ENCODE measurements at places on chromosomes 2 and 18. TPM values are rescaled to one million over a fixed set of nuclear protein-coding genes. Genes with fewer than 3 reads are reported as not detected.

GRCh38 chr2:74816540-74817303, 17.2 kb upstream of the HK2 start:
- no peak for DNase-seq

GRCh38 chr2:177467646-177468045, 75.1 kb downstream of the AGPS start:
- DNase-seq = no peak

DNA sequence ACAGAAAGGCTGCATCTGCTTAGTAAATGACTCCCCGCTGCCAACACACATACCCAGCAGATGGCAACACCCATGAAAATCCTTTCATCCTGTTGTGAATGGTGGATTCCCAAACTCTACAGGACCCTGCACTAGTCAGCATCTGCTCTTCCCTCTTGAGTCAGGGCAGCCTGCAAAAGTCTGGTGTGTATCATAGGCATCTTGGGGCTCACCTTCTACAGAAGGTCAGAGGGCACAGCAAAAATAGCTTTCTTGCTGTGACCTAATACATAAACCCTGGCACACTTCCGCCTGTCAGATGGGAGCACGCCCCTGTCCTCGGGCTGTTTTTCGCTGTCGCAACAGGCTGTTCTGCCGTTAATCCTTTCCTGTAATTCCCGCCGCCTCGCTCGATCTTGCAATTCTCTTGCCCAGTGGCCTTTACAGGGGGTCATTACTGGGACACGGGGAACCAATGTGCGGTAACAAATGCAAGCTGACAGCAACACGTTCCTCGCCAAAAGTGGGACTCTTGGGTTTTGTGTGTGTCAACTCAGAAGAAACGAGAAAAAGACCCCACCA, 19.9 kb upstream of the SCYGR1 start:
- DNase-seq = no peak

DNA sequence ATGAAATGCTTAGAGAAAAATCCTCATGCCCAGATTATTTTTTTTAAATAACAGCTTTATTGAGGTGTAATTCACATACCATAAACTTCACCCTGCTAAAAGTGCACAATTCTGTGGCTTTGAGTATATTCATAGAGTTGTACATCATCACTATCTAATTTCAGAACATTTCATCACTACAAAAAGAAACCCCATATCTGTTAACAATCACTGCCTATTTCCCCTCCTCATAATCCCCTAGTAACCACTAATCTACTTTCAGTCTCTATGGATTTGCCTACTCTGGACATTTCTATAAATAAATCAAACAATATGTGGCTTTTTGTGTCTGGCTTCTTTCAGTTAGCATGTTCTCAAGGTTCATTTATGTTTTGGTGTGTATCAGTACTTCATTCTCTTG, 51.4 kb downstream of the OSBPL1A start:
- no peak for DNase-seq

The UPP2 gene
- not detected for total RNA-seq
